Kidney (tissue), 22 donors: ENCODE measurements at places on chromosomes 16 and 17. TPM values are rescaled to one million over a fixed set of nuclear protein-coding genes. Genes with fewer than 3 reads are reported as not detected.
A peak's percentile ranks its signal among the peaks of the same experiment; 100 is the strongest.

Gene G6PC1
- total RNA-seq = 0.16 TPM

Gene TBC1D26
- total RNA-seq = not detected

- peak; percentile 84 for DNase-seq
Measured at GRCh38 chr17:30379303-30379902, 676 bp downstream of the CPD start.

- DNase-seq = no peak
Measured at GRCh38 chr17:74601944-74602572, 10.0 kb upstream of the CD300LD start.

Gene RAD51D
- total RNA-seq = 13.8 TPM

GRCh38 chr16:25411396-25412081 lies 153.9 kb upstream of the ZKSCAN2 start:
- DNase-seq = peak; percentile 61

Gene CASKIN1
- total RNA-seq = 0.66 TPM
